ENCODE measurements at places on chromosomes 7 and 10.

- DNase-seq: peak; percentile 21
Measured at GRCh38 chr10:35451151-35452016, 115.1 kb downstream of the CCNY start.

GRCh38 chr7:47893721-47894365 lies 54.4 kb downstream of the PKD1L1 start:
- no peak for DNase-seq

GRCh38 chr7:112372101-112372500 lies 78.2 kb upstream of the IFRD1 start:
- DNase-seq: no peak

DNA sequence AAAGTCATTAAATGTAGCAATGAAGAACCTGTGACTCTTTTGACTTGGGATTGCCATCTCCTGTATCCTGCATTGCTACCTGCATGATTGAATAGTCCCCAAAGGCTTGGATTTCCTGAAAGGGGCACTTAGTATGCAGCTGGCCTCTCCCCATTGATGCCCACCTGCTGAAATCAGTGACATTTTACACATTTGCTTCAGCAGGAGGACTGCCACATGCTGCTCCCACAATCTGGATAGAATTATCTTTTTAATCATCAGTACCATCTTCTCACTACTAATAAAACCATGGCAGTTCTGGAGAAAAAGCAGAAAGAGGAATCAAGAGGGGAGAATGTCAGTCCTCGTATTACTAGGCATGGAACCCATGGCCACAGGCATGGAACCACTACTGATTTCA lies 67.8 kb downstream of the SLC13A1 start:
- DNase-seq: no peak

DNA sequence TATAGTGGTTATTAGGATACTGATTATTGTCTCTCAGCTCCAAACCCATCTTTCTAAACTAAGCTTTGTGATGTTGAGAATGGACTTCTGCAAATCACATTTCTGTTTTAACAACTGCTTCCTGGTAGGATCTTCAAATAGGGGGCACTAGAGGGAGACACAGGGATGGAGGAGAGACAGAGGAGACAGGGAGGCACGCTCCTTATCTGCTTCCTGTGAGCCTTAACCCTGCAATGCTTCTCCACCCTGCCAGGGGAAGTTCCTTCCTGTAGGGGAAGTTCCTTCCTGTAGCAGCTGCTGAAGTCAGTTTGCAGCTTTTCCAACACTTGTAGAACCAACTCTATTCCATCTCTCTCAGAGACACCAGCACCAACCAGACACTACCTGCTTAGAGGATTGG lies 847.2 kb downstream of the CCSER2 start:
- DNase-seq: no peak

DNA sequence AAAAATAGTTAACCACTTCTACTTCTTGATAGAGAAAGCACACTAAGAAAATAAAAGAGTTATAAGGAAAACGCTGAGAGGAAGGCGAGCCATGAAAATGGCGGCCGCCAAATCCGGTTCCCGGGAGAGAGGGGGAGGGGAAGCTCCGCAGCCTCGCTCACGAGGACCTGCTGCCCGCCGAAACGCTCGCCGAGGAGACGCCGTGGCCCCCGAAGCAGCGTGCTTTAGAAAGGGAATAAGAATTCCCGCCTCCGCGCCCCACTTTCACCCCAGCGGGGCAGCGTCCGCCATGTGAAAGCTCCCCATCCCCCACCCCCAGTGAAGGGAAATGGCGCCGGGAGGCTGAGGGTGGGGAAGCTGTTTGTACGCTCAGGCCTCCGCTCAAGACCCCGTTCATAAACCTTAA lies 505 bp downstream of the HNRNPA2B1 start:
- peak; percentile 86 for DNase-seq

GRCh38 chr10:88735661-88736060 lies 24.2 kb upstream of the LIPN start:
- no peak for DNase-seq

DNA sequence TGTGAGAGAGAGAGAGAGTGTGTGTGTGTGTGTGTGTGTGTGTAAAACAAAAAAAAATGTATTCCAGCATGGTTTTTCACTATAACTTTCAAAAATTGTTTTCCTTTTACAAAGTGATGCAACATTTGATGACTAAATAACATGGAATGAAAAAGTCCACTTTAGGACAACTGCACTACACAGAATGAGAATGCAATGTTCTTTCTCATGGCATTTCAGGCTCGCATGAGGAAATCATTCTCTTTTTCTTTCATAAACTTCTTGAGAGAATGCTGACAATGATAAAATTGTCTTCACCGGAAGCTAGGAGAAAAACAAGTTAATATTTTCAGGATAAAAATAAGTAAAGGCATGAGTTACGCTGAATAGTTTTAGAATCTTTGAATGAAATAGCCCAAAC lies 53.7 kb downstream of the SLC16A12 start:
- no peak for DNase-seq

DNA sequence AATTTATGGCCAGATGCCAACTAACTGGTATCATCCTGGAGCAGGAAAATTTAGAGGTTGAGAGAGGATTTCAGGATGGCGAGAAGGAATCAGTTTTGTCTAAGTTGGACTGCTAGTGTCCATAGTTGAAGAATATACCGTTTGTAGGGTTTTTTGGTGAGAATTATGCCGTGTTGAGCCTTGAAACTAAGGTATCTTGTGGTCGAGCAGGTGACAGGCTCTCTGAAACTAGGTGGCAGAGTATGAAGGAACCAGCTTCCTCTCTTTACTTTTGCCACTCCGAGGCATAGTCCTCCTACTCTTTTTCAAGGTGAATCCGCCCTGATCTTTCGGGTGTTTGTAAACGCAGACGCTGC lies 9.7 kb downstream of the MDFIC start:
- no peak for DNase-seq

DNA sequence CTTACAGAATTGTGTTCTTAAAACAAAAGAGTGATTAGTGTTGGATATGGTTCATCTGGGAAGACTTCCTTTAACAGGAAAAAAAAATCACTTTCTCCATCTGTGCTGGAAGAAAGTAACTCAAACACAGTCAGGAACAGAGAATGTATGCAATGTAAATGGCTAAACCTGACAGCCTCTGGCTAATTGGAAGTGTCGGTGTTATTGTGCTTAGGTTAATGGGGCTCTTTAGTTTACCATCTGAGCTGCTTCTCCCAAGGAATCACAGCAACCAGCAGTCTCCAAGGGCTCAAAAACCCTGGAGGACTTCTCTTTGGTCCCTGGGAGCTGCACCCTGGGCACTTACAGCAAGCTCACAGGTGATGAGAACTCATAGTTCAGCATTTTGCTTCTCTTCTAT lies 724.5 kb downstream of the LRMDA start:
- DNase-seq: no peak

DNA sequence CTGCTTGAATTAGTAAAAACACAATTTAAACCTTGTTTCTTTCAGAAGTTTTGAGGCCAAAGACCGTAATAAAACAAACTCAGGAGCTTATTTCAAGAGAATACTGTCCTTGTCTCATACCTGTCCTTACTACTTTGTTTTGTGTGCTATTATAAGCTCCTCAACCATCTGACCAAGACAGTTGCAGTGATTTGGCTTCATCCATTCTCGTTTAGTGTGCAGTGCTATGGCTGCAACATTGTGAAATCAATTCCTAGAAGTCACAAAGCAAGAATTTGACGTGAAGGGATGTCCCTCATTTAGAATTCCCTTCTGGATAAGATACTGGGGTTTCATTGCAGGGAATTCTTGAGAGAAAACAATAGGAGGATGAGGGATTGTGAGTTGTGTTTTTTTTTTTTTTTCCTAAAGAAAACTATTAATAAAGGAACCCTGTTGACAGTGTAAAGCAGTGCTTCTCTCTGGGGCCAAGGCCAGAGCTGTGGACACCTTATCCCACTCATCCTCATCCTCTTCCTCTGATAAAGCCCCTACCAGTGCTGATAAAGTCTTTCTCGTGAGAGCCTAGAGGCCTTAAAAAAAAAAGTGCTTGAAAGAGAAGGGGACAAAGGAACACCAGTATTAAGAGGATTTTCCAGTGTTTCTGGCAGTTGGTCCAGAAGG lies at the start of gene OIT3:
TSS of gene OIT3 (plus strand) at position 604 of the 663 bp plus-strand sequence. CDS start 60 bp downstream, outside the sequence.
- DNase-seq: no peak

DNA sequence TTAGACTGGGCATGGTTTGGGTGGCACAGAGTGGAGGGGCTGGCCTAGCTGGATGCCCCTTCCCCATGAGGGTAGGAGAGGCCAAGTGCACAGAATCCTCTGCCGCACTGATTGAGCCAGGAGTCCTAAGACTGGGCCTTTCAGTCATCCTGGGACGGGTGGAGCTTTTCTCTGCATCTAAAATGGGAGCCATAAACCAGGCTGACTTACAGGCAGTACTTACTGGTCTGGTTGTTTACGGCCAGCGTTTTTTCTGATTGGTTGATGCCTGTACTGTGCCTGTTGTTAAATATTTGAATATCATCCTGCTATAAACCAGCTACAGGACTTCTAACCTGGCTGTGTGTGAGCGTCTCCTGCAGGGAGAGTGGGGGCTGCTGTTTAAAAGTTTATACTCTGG lies 107.8 kb downstream of the CDH23 start:
- no peak for DNase-seq

Measured in NAMALWA (cell line).